Activated T-cell treated with anti-CD3 and anti-CD28 coated beads, Interleukin-2, amount 50 U/mL, for 24 hours (primary cell): ENCODE measurements at places on chromosomes 2 and 18.
A peak's percentile ranks its signal among the peaks of the same experiment; 100 is the strongest.

- peaks cover 6% of the 10 kb centered on the region for H3K27me3 ChIP-seq
- no peaks in the 10 kb centered on the region for H3K36me3 ChIP-seq
- no peak overlapping the region for H3K4me3 ChIP-seq
- H3K4me1 ChIP-seq: peaks cover 3% of the 10 kb centered on the region
Measured at GRCh38 chr2:204177251-204177976, 240.9 kb downstream of the ICOS start.

DNA sequence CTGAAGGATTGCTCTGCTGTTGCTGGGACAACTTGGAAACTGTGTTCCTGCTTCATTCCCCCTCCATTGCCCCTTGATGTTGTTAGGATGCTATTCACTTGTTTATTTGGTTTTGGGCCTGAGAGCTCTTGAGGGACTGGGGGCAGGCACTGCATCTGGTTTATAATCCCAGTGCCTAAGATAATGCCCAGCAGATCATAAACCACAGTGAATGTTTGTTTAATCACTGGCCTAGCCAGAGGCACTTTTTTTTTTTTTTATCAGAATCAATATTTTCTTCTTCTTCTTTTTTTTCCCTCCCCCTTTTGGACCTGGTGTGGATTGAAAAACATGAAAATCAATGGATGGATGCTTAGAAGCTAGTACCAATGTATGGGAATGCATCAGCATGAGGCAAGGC lies 38.1 kb downstream of the KCNS3 start:
- H3K36me3 ChIP-seq: no peaks in the 10 kb centered on the region
- no peaks in the 10 kb centered on the region for H3K4me1 ChIP-seq

- peak overlapping the region; percentile 97 for H3K27ac ChIP-seq
- H3K4me1 ChIP-seq: peaks cover 46% of the 10 kb centered on the region
- H3K27me3 ChIP-seq: no peaks in the 10 kb centered on the region
- peaks cover 64% of the 10 kb centered on the region for H3K36me3 ChIP-seq
- DNase-seq: peak; percentile 55
- H3K4me3 ChIP-seq: peak overlapping the region; percentile 95
Measured at GRCh38 chr18:3246635-3247239, 864 bp upstream of the MYL12A start.

- no peaks in the 10 kb centered on the region for H3K36me3 ChIP-seq
Measured at GRCh38 chr2:185291035-185291647, 447.5 kb upstream of the FSIP2 start.

GRCh38 chr2:111629983-111630382 lies 254.0 kb downstream of the ANAPC1 start:
- peaks cover 47% of the 10 kb centered on the region for H3K4me1 ChIP-seq
- no peak overlapping the region for H3K27ac ChIP-seq
- DNase-seq: no peak
- no peak overlapping the region for H3K4me3 ChIP-seq

DNA sequence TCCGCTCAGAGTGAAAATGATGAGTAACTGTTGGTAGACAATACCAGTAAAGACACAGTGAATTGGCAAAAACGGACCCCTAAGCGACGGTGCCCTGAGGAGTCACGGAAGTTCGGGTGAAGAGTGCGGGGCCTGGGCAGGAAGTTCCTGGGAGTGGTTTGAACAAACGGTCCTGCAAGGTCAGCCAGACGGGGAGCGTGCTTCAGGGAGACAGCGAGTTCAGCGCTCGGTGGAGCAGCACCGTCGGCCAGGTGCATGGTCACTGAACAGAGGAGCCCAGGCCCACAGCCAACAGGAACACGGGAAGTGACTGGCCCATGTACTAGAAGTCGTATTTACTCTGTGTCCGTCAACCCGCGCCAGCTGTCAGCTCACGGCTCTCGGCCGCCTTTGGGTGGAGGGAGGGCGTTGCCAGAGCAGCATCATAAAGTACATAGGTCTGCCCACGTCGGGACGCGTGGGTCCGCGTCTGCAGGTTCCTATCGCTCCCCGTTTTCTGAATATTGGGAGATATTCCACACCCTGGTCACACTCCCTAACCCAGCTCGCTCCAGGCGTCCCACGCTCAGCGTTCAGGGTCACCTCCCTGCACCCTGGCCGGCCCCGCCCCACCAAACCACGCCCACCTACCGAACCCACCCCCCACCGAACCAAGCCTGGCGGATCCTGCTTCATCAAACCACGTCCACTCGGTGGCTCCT lies 75.6 kb upstream of the UXS1 start:
- peak overlapping the region; percentile 83 for H3K4me3 ChIP-seq
- no peaks in the 10 kb centered on the region for H3K36me3 ChIP-seq
- H3K27ac ChIP-seq: peak overlapping the region; percentile 85
- peak; percentile 73 for DNase-seq
- peaks cover 14% of the 10 kb centered on the region for H3K4me1 ChIP-seq

DNA sequence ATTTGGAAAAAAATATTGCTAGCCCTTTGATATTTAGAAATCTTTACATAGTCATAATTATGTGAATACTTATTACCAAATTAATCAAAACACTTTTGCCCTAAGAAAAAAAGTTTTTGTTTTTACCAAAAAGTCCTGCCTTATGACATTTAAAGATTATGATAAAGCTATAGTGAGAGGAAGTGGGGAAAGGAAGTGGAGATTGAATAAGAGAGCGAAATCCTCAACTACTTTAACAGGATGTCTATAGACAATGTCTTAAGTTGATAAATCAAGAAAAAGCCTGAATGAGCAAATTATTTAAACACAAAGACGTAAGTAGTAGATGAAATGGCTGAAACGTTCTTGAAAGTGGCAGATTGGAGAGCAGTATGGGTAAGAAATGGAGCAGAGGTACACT lies 20.9 kb upstream of the VPS54 start:
- DNase-seq: no peak
- H3K4me1 ChIP-seq: peaks cover 38% of the 10 kb centered on the region
- no peak overlapping the region for H3K4me3 ChIP-seq

DNA sequence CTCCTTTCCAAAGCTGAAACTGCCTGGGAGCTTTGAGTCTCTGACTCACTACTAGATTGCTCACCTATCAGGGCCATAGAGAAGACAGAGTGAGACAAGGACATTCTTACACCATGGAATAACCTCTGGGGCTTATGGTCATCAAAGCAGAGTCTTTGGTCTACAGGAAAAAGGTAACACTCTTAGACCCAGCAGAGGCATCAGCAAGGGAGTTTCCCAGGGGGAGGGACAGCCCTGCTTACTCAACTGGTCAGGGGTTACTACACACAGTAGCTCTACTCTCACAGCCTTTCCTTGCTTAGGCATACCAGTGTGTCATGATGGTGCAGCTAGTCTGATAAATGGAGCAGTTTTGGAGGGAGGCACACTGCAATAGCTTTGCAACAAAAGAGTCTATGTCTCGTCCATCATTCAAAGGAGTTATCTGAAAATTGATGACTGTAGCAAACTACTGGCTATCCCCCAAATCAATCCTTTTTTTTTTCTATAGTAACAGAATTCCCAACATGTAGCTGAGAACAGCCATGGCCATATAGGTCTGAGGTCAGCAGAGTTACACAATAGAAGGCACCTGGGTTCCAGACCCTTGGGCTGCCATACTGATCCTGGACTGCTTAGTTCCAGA lies 22.4 kb upstream of the CD28 start:
- no peaks in the 10 kb centered on the region for H3K36me3 ChIP-seq
- peaks cover 40% of the 10 kb centered on the region for H3K4me1 ChIP-seq
- H3K27me3 ChIP-seq: no peaks in the 10 kb centered on the region
- H3K27ac ChIP-seq: no peak overlapping the region

- H3K27me3 ChIP-seq: peaks cover 32% of the 10 kb centered on the region
- no peaks in the 10 kb centered on the region for H3K36me3 ChIP-seq
- no peak overlapping the region for H3K4me3 ChIP-seq
- peaks cover 7% of the 10 kb centered on the region for H3K4me1 ChIP-seq
- H3K27ac ChIP-seq: no peak overlapping the region
Measured at GRCh38 chr2:110900191-110900590, 167.8 kb downstream of the ACOXL start.

- DNase-seq: no peak
- no peaks in the 10 kb centered on the region for H3K36me3 ChIP-seq
- no peak overlapping the region for H3K4me3 ChIP-seq
Measured at GRCh38 chr18:24395049-24395795, 2.4 kb downstream of the OSBPL1A start.

- no peaks in the 10 kb centered on the region for H3K27me3 ChIP-seq
- no peak for DNase-seq
- no peaks in the 10 kb centered on the region for H3K36me3 ChIP-seq
- no peak overlapping the region for H3K4me3 ChIP-seq
- H3K4me1 ChIP-seq: peaks cover 33% of the 10 kb centered on the region
- H3K27ac ChIP-seq: no peak overlapping the region
Measured at GRCh38 chr2:7609974-7610373, 692.8 kb downstream of the RNF144A start.

DNA sequence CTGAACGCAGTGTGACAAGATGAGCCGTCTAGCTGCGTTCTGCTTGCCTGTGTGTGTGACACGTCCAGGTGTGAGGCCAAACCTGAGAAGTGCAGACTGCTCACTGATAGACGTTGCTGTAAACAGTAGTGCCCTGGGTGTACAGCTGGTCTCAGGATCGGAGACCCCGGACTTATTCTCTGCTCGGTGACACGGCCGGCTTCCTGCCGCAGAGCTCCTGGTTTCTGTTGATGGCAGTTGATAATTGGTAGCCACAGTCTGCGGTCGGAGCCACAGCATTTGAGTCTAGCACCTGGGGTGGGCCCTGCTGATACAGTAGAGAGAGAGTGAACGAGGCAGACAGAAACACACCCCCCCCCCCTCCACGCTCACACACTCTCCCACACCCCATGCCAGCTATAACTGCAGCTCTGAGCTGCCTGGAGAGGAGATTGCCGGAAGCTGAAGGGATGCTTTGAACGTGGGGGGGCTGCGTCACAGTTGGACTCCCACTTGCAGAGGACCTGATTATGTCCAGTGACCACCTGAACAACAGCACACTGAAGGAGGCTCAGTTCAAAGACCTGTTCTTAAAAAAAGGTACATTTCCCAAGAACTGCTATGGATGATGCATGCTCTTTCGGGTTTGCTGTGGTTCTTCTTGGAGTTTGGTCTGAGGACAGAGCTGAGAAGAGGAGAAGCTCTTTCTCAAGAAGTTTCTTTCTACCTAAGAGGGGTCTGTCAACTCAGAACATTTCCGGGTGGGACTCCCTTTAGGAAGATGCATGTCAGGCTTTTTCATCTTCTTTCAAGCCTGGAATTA lies 114.0 kb downstream of the FAM210A start:
- peak overlapping the region; percentile 93 for H3K27ac ChIP-seq
- peaks cover 27% of the 10 kb centered on the region for H3K36me3 ChIP-seq
- DNase-seq: peak; percentile 79
- peak overlapping the region; percentile 77 for H3K4me3 ChIP-seq
- no peaks in the 10 kb centered on the region for H3K27me3 ChIP-seq

DNA sequence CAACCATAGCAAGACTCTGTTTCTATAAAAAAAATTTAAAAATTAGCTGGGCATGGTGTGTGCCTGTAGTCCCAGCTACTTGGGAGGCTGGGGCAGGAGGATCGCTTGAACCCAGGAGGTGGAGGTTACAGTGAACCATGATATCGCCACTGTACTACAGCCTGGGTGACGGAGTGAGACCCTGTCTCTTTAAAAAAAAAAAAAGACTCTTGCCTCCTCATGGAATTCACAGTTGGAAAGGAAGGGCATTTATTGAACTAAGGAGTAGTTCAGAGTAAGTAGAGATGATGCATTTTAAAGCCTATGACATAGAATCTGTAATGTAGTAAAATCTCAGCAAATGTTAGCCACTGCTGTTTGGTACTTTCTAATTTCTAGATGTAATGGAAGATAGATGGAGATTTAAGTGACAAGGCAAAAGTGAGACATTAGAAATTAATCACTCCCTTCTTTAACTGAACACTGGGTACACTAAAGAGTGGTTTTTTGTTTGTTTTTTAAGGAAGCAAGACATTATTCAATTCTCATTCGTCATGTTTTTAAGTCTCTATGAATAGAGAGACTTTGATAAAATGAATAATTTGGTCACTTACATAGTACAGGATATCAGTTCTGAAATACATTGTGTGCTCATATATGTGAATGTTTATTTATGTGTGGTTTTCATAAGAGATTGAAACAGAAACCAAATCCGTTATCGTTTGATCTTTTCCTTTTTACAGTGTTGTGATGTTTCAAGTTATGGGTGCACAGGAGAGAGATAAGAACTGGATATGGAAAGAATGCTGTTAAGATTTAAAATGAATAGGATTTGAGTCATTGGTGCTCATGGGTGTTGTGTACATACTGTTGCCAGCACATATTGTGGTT lies 186.1 kb upstream of the STON1 start:
- H3K4me3 ChIP-seq: peak overlapping the region; percentile 54
- H3K36me3 ChIP-seq: peaks cover 38% of the 10 kb centered on the region

DNA sequence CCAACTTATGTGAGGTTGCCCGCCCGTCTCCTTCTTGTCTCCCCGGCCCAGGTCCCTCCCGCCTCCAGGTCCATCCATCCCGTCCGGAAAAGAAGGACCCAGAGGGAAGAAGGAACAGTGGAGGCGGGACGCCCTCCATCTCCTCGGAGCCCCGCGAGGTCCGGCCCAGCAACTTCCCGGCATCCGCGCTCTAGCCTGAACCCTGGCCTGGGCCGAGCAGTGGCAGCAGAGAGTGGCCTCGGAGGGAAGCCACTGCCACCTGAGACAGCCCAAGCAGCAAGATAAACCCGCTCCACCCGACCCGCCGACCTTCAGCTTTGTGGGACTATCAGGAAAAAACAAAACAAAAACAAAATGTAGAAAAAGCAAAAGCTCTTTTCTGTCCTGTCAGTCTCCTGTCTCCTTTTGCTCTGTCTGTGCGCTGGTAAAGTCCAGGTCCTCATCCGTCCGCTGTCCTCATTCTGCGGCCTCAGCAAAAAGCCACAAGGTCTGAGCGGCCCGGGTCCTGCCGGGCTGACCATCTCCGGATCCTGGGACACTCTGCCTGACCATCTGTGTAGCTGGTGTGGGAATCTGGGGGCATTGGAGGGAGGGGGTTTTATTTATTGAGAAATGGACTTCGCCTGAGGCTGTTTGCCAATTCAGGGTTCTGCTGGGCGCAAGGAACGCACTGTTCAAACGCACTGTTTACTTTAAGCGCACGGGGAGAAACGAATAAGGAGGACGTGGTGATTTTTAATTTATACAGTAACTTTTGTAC lies 3.1 kb downstream of the DLX1 start:
- no peaks in the 10 kb centered on the region for H3K36me3 ChIP-seq
- H3K27me3 ChIP-seq: peaks cover 98% of the 10 kb centered on the region
- no peak overlapping the region for H3K4me3 ChIP-seq
- H3K27ac ChIP-seq: peak overlapping the region; percentile 77

- H3K4me3 ChIP-seq: no peak overlapping the region
- H3K36me3 ChIP-seq: no peaks in the 10 kb centered on the region
- H3K4me1 ChIP-seq: peaks cover 33% of the 10 kb centered on the region
Measured at GRCh38 chr18:8747440-8747937, 42.1 kb downstream of the MTCL1 start.

DNA sequence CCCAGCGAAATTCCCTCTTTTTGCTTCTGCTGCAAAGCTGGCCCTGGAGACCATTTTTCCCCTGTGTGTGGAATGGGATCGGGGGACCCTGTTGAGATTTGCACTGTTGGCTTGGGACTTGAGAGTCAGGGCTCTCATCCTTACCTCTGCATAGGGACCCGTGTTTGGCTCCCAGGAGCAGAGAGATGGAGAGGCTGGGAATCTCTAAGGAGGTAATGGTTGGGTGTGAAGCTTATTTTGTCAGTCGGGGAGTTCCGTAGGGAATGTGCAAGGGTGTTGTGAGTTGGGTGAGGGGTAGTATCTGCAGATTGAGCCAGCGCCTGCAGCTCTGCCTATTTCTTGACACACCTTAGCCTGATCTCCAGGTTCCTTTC lies 4.5 kb downstream of the GATA6 start:
- H3K36me3 ChIP-seq: no peaks in the 10 kb centered on the region
- no peak for DNase-seq
- H3K4me1 ChIP-seq: peaks cover 12% of the 10 kb centered on the region

- H3K36me3 ChIP-seq: no peaks in the 10 kb centered on the region
- no peak overlapping the region for H3K4me3 ChIP-seq
- no peak for DNase-seq
- H3K27ac ChIP-seq: no peak overlapping the region
Measured at GRCh38 chr18:61609131-61609530, 275.9 kb downstream of the CDH20 start.
